ENCODE measurements at places on chromosomes 1 and 21.

GRCh38 chr1:175537571-175537970 lies 205.8 kb downstream of the TNR start:
- DNase-seq = no peak

- DNase-seq = no peak
These were observed at the start of gene TNFRSF14 for GRCh38 chr1:2556277-2556677. TNFRSF14 (plus strand) TSS chr1:2556371; CDS start chr1:2556665, 294 bp downstream.

DNA sequence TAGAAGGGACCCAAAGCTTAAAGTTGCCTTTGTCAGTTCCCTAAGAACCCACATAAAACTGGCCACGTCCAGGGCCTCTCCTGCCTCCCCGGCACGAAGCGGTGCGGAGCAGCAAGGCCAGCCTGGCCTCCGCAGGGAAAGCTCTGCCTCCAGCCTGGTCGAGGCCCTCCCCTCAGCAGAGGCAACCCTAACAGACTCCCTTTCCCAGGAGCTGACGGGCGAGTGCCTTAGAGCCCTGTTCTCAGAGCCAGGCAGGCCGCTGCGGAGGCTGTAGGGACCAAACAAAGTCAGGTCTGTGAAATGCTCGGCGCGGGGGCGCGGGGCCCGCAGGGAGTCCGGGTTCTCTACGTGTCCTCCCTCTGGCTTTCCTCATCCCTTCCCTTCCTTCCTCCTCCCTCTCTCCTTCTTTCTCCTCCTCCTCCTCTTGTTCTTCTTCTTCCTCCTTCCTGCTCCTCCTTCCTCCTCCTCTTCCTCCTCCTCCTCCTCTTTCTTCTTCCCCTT lies 40.7 kb downstream of the RIPK4 start:
- no peak for DNase-seq

- no peak for DNase-seq
These were observed 11.6 kb upstream of the PCP4 start for GRCh38 chr21:39855595-39855994.

- no peak for DNase-seq
These were observed 45.5 kb downstream of the USP25 start for GRCh38 chr21:15775291-15775690.

GRCh38 chr1:205064741-205065316 lies 19.4 kb downstream of the TMEM81 start:
- no peak for DNase-seq

Measured in NCI-H2081 treated with DMSO at 0.1 percent for 48 hours (cell line).